ENCODE measurements at places on chromosomes 2 and 18. TPM values are rescaled to one million over a fixed set of nuclear protein-coding genes. Genes with fewer than 3 reads are reported as not detected.

GRCh38 chr2:127348426-127349000 is 39.3 kb downstream of the MAP3K2 start:
- H3K4me3 ChIP-seq, result no peak overlapping the region
- peaks cover 55% of the 10 kb centered on the region for H3K4me1 ChIP-seq
- DNase-seq, result no peak

DNA sequence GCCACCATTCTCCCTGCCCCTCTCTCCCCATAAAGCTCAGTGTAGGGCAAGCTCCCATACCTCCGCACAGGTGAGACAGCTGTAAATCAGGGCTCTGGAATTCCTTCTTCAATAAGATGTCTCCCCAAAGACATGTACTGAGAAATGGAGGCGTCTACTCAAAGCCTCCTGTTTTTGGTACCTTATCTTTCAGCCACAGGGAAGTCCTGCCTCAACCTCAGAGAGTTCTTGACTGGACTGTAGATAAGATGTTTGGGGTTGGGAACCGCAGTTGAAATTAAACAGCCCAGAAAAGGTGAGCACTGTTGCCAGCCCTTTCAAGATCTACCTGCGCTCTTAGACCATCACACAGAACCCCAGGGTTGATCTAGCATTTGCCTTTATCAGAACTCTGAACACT is 1.4 kb upstream of the GALNT14 start:
- H3K4me3 ChIP-seq, result no peak overlapping the region
- no peak overlapping the region for H3K27ac ChIP-seq
- DNase-seq, result no peak
- H3K27me3 ChIP-seq, result peaks cover 38% of the 10 kb centered on the region
- H3K4me1 ChIP-seq, result peaks cover 5% of the 10 kb centered on the region

DNA sequence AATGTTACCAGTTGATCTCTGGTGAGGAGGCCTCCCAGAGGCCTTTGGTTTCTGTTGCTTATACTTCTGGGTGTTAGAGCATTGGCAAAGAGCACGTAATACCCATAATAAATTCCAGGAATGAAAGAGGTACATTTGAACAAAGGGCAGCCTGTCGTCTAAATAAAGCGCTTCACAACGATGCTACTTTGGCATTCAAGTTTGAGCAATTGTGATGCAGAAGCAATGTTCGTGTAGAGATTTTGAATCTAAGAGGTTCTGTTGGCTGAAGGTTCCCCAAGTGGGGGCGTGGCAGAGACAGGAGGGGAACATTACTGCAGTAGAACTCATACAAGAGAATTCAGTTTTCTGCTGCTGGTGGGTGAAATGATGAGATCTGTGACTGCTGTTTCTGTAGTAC is 27.8 kb downstream of the ZNF532 start:
- no peak for DNase-seq
- no peaks in the 10 kb centered on the region for H3K36me3 ChIP-seq
- H3K27me3 ChIP-seq, result no peaks in the 10 kb centered on the region
- H3K4me1 ChIP-seq, result peaks cover 11% of the 10 kb centered on the region

- H3K4me1 ChIP-seq, result no peaks in the 10 kb centered on the region
- H3K36me3 ChIP-seq, result peaks cover 38% of the 10 kb centered on the region
- H3K27me3 ChIP-seq, result no peaks in the 10 kb centered on the region
Observed at GRCh38 chr2:128155970-128156369, 65.0 kb downstream of the UGGT1 start.

DNA sequence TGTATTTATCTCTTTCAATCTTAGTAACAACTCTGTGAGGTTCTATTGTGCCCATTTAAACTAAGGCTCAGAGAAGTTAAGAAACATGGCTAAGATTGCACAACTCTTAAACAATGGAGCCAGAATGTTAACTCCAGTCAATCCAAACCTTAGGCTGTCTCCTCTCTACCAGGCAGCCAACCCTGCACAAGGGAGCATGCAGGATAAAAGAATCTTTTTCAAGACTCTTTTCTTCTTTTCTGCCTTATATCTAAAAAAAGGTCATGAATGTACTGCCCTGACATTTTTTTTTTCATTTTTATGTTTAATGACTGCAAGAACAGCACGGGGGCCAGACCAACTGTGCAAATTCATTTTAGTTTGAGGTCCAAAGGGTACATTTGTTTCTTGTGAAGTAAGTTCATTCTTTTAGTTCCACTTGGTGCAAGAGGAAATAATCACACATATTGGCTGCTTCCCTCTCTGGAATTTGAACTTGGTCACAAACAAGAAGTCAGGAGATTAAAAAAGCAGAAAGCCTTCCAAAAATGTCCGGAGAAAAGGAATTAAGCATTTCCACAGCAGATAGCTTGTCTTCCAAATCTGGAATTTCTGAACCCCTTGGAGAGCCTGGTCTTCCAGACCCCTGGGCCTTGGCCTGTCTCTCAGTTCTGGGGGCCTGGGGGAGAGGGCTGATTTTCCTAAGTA is 96.0 kb upstream of the RIOK3 start:
- H3K36me3 ChIP-seq, result no peaks in the 10 kb centered on the region
- no peaks in the 10 kb centered on the region for H3K27me3 ChIP-seq
- no peak overlapping the region for H3K4me3 ChIP-seq

GRCh38 chr2:55986001-55986400 is 62.4 kb upstream of the EFEMP1 start:
- DNase-seq, result no peak

DNA sequence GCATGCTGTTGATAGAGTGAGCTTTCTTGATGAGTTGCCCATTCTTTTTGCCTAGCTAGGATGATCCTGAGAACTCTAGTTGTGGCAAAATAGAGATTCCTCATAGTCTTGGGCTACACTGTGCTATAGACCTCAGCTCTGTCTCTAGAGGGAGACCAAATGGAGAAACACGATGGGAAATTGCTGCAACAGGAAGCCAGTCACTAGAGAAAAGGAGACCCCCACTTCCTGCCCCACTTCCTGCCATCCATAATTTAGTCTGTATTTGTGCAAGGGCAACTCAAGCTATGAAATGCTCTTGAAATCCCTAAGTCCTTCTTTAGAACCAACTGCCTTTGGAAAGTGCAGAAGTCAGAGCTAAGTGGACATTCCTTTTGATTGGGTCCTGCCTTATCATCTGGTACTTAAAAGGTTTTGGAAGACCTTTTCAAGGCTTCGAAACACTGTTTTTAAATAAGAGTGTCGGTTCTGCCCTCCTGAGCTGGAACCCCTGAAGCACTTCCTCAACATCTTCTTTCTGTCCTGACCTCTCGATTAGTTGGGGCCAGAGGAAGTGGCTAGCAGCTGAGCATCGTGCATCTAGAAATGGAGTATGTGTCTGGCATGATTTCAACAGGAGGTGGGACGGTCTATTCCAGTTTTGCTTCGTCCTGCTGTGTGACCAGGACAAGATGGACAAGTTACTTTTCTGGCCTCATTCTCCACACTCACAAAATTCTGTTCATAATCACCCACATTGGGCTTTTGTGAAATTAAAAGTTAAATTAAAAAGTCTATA is 8.6 kb upstream of the KCNE4 start:
- H3K27me3 ChIP-seq, result peaks cover 16% of the 10 kb centered on the region
- DNase-seq, result no peak
- H3K4me1 ChIP-seq, result no peaks in the 10 kb centered on the region
- no peaks in the 10 kb centered on the region for H3K36me3 ChIP-seq
- no peak overlapping the region for H3K27ac ChIP-seq

DNA sequence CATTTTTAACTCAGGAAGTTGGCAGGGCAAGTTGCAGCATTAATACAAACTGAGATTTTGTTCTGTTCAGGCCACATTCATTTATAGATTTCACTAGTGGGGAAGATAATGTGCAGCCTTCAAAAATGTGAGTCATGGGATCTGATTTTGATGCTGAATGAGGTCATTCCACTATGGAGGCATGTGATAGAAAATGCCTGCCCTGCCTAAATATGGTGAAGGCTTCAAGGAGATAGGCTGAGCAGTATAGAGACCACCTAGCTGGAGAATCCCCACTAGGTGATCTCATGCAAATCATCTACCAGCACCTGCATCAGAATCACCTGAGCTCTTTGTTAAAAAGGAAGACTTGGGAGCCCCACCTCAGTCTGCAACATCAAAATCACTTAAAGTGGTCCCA is 43.7 kb downstream of the PAX3 start:
- no peak for DNase-seq
- no peak overlapping the region for H3K4me3 ChIP-seq
- H3K4me1 ChIP-seq, result no peaks in the 10 kb centered on the region
- no peaks in the 10 kb centered on the region for H3K36me3 ChIP-seq

DNA sequence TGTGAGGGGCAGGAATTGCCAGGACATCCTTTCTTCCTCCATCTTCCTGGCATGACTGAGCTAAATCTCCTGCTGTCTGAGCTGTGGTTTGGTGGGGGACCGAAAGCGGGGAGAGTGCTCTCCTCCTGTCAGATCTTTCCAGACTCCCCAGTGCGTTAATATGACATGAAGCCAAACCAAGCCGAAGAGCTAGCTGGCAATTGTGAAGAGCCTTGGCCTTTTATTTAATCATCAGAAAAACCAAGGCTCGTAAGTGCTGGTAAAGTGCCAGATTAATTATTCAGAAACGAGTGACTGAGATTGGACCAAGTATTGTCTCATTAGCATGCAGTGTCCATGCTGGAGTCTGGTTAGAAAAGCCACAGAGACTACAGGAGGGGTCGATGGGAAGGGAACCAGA is 14.5 kb upstream of the LRPPRC start:
- H3K27ac ChIP-seq, result no peak overlapping the region
- DNase-seq, result no peak
- peaks cover 24% of the 10 kb centered on the region for H3K27me3 ChIP-seq
- no peaks in the 10 kb centered on the region for H3K36me3 ChIP-seq

DNA sequence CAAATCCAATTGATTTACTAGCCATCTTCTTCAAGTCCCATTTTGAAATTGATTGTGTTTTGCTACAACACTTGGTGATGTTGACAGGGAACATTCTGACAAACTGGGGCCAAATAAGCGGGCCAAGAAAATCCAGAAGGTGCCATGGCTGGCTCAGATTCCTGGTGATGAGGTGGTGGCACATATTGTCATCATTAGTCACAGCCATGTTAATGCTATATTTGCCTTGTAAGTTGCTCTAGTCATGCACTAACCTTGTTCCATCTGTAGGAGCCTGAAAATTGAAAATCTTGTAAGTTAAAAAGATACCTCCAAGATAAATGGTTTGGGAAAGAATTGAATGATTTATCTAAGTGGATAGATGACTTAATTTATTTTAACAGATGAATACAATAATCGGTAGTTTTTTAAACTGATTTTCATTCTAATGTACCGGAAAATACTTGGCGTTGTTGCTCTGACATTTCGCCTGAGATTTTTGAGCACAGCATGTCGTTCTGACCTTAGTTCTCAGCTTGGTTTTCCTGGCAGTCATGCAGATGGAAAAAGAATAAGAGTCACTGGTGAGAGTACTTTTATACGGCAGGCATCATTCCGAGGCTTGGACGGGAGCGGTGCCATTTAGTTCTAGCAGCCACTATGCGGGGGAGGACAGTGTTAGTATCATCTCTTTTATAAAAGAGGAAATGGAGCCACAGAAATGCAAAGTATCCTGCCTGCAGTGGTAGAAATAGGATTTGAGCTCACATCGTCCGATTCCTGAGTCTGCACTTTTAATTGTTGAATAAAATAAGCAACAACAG is 133.9 kb downstream of the ZNF532 start:
- no peak overlapping the region for H3K27ac ChIP-seq
- no peaks in the 10 kb centered on the region for H3K36me3 ChIP-seq
- H3K4me3 ChIP-seq, result no peak overlapping the region
- DNase-seq, result no peak
- peaks cover 3% of the 10 kb centered on the region for H3K27me3 ChIP-seq

GRCh38 chr2:79909521-79909920 is 395.0 kb downstream of the LRRTM1 start:
- H3K36me3 ChIP-seq, result no peaks in the 10 kb centered on the region
- no peaks in the 10 kb centered on the region for H3K4me1 ChIP-seq
- H3K4me3 ChIP-seq, result no peak overlapping the region
- DNase-seq, result no peak
- no peaks in the 10 kb centered on the region for H3K27me3 ChIP-seq
- H3K27ac ChIP-seq, result no peak overlapping the region

Gene SCN9A
- 1.0 TPM for total RNA-seq

Gene TBR1
- 0.05 TPM for total RNA-seq

Gene CACNB4
- 0.64 TPM for total RNA-seq

Gene PSMA8
- total RNA-seq, result 1.3 TPM

Gene DYSF
- 23.0 TPM for total RNA-seq

Gene SLC14A1
- total RNA-seq, result 1.6 TPM
